HepG2 (cell line): ENCODE measurements at places on chromosomes 13 and 19. TPM values are rescaled to one million over a fixed set of nuclear protein-coding genes. Genes with fewer than 3 reads are reported as not detected.
A peak's percentile ranks its signal among the peaks of the same experiment; 100 is the strongest.

DNA sequence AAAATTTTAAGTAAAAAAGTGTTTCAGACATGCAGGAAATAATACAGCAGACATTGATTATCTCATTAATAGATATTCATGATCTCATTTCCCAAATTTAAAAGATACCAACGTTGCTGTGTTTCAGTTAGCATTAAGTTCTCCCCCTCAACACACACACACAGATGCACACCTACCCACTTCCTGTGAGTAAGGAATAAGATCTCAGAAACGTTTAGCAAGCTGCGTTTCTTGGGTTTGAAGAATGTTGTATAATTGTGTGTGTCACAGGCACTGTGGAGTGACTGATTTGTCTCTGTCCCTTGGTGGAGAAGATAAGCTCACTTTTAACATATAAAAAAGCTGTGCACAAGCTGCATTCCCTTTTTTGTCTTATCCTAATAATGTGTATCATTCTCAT, 196.8 kb downstream of the PDS5B start:
- DNase-seq, result no peak
- H3K36me3 ChIP-seq, result no peaks in the 10 kb centered on the region; the same call in 1 of the 2 replicates
- H3K4me1 ChIP-seq, result no peaks in the 10 kb centered on the region
- no peaks in the 10 kb centered on the region for H3K27me3 ChIP-seq

DNA sequence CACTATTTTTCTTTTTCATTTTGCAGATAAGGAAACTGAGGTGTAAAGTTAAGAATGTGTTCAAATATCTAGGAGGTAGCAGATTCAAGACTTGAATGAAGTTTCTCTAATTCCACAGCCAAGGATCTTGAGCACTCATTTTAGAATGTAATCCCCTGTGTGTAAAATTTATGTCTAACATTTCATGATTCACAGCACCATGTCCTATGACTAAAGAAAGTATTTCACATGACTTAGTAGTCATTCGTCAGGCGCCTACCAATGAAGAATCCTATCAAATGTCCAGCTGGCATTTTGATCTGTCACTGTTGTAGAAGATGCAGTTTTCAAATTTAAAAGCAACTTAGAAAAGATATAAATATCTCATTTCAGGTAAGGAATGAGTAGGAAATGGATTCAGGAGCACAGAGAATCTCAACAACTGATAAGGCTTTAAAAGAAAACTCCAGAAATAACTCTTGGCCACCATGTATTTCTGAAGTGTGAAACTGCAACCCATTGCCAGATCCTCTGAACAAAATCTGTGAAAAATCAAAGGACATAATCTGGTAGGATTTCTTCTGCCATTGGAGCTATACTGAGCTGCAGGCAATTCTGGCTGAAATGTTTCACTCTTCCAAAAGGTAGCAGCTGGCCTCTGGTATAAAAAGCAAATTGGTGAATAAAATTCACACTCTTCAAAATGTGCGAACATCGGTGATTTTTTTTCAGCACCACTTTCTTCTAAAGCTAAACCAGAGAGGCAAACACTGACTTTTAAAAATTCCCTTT, 92.2 kb downstream of the DCLK1 start:
- no peaks in the 10 kb centered on the region for H3K4me1 ChIP-seq
- no peak for DNase-seq
- H3K36me3 ChIP-seq, result no peaks in the 10 kb centered on the region
- H3K4me3 ChIP-seq, result no peak overlapping the region

DNA sequence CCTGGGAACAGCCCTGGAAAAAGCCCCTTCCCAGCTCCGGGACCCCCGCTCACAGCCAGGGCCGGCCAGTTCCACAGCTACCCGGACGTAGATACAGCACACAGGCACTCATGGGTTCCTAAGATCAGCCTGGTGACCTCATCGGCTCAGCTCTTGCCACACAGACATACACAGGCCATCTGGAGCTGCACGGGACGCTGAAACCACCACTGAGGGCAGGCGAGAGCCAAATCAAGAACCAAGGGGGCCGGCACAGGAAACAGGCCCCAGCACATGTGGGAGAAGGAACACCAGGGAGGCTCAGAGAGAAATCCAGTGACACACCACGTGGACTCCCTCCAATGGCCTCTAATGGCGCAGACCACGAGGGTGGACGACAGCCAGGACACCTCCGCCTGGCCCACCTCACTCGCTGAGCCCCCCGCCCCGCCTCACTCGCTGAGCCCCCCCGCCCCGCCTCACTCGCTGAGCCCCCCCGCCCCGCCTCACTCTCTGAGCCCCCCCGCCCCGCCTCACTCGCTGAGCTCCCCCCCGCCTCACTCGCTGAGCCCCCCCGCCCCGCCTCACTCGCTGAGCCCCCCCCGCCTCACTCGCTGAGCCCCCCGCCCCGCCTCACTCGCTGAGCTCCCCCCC, 69.7 kb upstream of the C13orf46 start:
- no peak overlapping the region for H3K27ac ChIP-seq
- H3K36me3 ChIP-seq, result no peaks in the 10 kb centered on the region
- H3K4me1 ChIP-seq, result no peaks in the 10 kb centered on the region
- peaks cover 1% of the 10 kb centered on the region for H3K27me3 ChIP-seq

DNA sequence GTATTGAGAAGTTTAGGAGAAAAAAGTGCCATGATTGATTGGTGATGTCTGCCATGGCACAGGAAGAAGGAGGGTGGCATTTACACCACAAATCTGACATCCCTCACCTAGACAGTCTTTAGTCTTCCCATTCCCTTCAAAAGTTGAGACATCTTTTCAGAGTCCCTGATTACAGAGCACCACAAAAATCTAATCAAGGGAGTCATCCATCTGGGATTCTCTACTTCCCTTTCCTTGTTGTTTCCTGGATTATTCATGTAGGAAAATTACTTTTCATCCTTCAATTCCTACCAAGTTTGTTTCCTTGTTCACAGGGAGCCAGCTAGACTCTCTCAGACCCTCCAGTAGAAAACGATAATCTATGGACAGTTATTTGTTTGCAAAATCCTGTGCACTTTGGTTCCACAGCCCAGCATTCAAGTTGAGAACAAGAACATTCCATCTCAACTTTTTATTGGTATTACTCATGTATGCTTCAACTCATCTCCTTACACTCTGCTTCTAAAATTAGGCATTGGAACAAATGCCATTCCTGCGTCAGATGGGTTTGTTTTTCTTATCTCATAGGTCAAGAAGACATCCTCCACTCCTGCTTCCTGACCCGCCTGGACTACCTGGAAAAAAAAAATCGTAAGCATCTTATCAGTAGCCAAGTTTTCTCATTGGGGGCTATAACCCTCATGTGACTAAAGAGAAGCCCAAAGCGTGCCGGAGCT, 259.9 kb downstream of the FOXO1 start:
- no peak overlapping the region for H3K27ac ChIP-seq
- peak; percentile 43 for DNase-seq
- H3K4me1 ChIP-seq, result peaks cover 65% of the 10 kb centered on the region

DNA sequence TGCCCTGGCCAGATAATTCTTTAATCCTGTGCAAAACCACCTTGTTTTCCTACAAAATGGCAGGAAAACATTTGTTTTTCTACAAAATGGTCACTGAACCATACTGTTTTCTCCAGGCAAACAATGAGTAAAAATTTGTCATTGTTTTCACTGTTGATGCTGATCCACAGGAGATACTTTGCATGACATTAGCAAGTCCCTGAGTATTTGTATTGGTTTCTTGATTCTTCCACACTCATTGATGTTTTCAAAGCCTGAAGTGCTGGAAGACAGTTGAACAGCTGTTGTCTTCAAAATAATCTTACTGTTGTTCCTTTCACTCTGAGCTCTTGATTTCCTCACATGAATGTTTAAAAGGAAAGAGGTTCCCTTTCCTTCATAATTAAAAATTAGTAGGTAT, 123.1 kb upstream of the HTR2A start:
- H3K27ac ChIP-seq, result no peak overlapping the region
- no peak overlapping the region for H3K4me3 ChIP-seq
- no peaks in the 10 kb centered on the region; the same call in 1 of the 2 replicates for H3K27me3 ChIP-seq

- H3K4me1 ChIP-seq, result no peaks in the 10 kb centered on the region
- H3K4me3 ChIP-seq, result no peak overlapping the region
- no peak overlapping the region for H3K27ac ChIP-seq
These were observed 128.6 kb upstream of the KL start for GRCh38 chr13:32887617-32888016.

DNA sequence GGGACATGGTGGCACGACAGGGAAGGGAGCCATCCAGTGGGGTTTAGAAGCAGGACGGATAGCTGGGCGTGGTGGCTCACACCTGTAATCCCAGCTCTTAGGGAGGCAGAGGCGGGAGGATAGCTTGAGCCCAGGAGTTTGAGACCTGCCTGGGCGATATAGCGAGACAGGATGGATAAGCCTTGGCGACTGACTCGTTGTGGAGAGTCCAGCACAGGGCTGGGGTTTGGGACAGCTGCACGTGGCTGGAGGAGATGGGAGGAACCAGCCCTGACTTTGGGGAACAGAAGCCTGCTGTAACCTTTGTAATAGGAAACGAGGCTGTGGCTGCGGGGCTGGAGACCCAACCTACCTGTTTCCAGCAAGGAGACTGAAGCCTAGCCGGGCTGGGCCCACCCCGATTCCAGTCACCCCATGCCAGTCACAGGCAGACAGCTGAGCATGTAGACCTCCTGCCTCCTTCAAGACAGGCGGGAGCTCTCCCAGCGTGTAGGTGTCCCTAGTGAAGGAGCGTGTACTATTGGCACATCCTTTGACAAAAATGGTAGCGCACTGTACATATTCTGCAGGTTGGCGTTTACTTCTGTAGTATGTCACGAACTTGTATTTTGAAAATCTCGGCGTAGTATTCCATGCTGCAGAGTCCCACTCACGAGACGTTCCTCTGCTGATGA, 8.0 kb downstream of the LENG1 start:
- no peak overlapping the region for H3K4me3 ChIP-seq
- DNase-seq, result no peak
- no peak overlapping the region for H3K27ac ChIP-seq
- H3K27me3 ChIP-seq, result no peaks in the 10 kb centered on the region
- H3K4me1 ChIP-seq, result no peaks in the 10 kb centered on the region
- H3K36me3 ChIP-seq, result peaks cover 41% of the 10 kb centered on the region

DNA sequence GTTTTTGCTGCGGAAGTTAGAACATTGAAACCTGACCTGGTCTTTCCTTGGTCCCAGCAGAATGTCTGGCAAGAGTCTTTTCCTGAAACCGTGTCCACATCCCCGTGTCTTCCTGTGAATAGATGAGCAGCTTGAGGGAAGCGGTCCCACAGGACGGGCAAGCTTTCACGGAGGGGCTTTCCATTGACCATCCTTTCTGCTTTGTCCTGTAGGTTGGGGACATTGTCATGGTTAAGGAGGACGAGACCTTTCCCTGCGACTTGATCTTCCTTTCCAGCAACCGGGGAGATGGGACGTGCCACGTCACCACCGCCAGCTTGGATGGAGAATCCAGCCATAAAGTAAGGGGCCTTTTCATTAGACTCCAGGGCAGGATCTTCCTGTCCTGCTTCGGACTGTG, 126.0 kb downstream of the ATP11A start:
- H3K27me3 ChIP-seq, result no peaks in the 10 kb centered on the region
- H3K36me3 ChIP-seq, result peaks cover 35% of the 10 kb centered on the region
- no peak for DNase-seq
- no peak overlapping the region for H3K4me3 ChIP-seq
- no peaks in the 10 kb centered on the region for H3K4me1 ChIP-seq
- H3K27ac ChIP-seq, result no peak overlapping the region

- H3K36me3 ChIP-seq, result no peaks in the 10 kb centered on the region
- 0 out of 2 replicates have a peak, but pooled peaks cover under 1% of the 10 kb centered on the region for H3K4me1 ChIP-seq
- no peak for DNase-seq
- no peak overlapping the region for H3K4me3 ChIP-seq
- peaks cover 8% of the 10 kb centered on the region; the same call in 1 of the 3 replicates for H3K27me3 ChIP-seq
These were observed 28.9 kb upstream of the TPP2 start for GRCh38 chr13:102567857-102568256.

DNA sequence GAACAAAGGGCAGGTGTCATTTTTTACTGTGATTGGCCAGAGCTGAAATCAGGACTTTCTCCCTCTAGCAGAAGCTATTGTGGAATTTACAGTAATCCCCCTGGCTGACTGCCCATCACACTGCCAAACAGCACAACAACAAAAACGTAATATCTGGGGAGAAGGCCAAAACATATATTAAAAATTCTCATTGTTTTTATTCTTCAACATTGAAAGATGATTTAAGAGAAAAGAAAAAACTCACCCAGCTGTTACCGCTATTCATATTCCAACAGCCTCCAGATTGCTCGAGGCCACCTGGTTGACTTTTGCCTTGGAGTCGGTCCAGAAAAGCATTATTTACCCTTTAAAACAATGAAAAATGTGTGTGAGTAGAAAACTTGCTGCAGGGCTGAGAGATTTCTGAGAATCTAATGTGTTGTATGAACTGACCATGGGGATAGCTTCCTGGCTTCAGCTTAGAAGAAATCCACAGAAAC, 97.2 kb downstream of the EPSTI1 start:
- no peaks in the 10 kb centered on the region for H3K4me1 ChIP-seq
- H3K27ac ChIP-seq, result no peak overlapping the region
- H3K27me3 ChIP-seq, result no peaks in the 10 kb centered on the region

DNA sequence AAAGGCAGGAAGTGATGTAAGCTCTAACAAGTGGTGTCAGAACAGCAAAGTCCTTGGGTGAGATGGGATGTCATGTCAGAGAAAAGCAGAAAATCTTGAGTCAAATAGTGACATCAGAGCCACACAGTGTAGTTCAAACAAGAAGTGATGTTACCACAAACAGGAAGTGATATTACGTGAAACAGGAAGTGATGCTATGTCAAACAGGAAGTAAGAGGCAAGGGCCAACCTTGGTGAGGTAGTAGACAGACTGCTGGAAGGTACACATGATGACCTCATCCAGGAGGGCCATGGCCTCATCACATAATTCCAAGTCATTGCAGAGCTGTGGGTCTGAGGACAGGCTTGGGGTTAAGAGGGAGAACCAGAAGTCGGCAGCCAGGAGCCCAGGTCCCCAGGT, 7.0 kb upstream of the MAMSTR start:
- no peak overlapping the region for H3K27ac ChIP-seq
- no peak for DNase-seq
- no peak overlapping the region for H3K4me3 ChIP-seq

DNA sequence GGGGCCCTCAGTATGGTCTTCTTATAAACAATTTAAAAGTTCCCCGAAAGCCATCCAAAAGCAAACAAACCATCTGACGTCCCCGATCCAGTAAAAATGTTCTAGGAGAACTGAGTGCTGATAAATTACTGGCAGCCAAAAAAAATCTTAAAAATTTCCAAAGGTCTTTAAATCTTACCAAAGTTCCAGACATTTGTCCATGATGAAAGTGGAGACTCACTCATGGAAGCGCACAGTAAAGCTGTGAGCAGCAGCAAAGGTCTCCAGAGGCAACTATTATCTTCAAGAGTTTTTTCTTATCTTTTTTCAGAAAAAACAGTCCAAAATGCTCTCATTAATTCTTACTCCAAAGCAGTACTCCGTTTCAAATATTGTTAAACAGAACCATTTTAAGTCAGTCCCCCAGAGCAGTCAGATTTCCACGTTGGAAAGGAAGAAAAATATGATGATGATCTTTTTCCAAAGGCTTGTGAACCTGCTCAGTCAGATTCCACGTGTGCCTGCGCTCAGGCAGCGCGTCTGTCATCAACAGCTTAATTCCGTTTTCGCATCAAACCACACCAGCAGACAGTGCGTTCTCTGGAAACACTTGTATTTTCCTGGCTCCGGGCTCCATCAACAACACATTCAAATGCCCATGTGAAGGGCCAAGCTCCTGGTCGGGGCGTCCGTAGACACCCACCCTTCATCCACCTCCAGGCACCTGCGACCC, 85.4 kb downstream of the COL4A1 start:
- H3K36me3 ChIP-seq, result no peaks in the 10 kb centered on the region
- H3K4me3 ChIP-seq, result no peak overlapping the region; the same call in 1 of the 2 replicates
- DNase-seq, result no peak
- no peaks in the 10 kb centered on the region for H3K4me1 ChIP-seq

The ZNF558 gene
- 7.9 and 9.5 TPM in 2 replicates for total RNA-seq

The MBD3L3 gene
- not detected in 2 replicates for total RNA-seq

The DCT gene
- total RNA-seq, result not detected in 2 replicates

The CALR3 gene
- not detected in 2 replicates for total RNA-seq

The FOXA3 gene
- total RNA-seq, result 27.6 and 29.8 TPM in 2 replicates

The DKKL1 gene
- total RNA-seq, result 0.31 TPM in 1 of 2 replicates, not detected in the other
